AG09309 (cell line): ENCODE measurements at places on chromosomes 7 and 10.
A peak's percentile ranks its signal among the peaks of the same experiment; 100 is the strongest.

DNA sequence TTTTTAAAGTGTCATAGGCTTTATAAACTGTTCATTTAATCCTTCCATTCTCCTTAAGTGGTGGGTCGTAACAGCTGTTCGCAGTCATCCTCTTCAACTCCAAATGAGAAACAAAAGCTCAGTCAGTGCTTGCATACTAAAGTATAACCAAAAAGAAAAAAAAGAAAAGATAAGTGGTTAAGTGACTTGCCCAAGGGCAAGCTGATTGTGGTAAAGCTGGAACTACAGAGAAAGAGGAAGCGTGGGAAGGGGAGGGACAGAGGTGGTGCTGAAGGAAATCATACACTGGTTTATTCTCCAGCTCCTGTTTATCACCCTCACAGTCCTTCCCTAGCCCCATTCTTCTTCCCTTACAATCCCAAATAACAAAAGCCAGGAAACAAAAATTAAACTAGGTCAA lies 29.6 kb downstream of the IDE start:
- peak; percentile 5 for DNase-seq

GRCh38 chr10:1610986-1611770 lies 126.1 kb downstream of the ADARB2 start:
- DNase-seq, result no peak

DNA sequence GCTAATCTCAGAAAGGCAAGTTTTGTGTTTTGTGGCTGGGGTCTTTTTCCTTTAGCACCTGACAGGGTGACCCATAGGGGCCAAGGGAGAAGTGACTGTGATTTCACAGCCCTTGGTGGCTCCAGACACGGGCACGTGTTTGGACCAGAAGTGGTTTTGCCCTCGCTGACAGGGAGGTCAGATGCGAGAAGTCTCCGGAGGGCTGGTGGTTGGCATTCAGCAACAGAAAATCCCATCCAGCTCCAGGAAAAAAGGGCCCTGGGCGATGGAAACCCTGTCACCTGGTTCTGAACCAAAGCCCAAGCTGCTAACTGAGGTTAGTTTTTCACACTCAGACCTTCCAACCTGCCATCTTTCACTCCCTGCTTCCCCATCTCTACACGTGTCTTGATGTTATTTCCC lies 272.9 kb downstream of the TRIL start:
- no peak for DNase-seq

DNA sequence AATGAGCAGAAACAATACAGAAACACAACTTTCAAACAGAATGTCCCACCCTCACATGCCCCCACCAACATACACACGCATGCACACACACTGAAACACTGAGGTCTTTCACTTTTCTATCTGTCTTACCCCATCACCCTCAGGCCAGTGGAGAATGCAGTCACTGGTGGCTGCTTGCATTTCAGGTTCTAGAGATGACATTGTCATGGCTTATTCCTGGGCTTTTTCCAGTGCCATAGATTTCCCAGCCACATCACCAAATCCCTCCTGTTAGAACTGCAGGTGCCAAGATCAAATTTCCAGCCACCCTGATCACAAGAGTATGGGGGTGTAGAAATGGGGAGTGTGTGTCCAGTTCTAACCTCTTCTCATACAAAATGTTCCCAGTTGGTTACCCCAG lies 68.4 kb downstream of the CACNA2D1 start:
- DNase-seq, result no peak

DNA sequence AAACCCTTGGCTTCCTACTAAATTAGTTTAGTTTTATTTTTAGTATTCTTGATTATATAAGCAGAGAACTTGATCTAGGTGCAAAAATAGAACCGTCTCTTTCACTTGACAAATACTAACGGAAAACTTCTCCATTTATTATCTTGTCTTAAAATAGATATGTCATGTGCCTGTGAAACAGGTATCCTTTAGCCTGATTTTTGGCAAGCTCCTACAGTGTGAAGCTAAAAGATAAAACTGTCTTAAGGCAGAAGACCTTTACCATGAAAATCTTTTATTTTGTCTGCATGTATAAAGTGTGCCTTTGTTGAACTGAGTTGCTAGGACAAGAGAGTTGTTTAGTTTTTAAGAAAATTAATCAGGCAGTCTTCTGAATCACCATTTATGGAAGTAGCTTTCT lies 90.6 kb downstream of the CYP51A1 start:
- no peak for DNase-seq

DNA sequence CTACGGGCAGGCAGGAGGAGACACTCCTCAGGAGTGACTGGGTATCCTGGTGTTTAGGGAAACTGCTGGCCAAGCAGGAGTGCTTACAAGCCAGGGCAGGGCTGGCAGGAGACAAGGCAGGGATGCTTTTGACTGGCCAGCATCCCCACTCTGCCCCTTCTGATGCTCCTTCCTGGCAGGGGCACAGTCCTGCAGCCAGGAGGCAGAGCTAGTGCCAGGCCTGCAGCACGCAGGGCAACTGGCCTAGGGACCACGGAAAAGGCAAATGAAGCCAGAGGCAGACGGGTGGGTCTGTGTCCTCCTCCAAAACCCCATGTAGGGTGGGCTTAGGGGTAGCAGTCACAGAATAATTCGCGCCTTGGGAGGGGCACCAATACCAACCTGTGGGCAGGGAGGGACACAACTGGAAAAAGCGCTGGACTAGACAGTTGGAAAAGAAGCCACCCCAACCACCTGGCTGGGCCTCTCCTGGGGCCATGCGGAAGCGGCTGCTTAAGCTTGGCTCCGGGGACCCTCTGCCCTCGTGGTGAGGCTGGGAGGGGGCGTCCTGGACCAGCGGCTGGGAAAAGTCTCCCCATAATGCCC lies 4.8 kb downstream of the IMPDH1 start:
- DNase-seq, result no peak
